ENCODE measurements at places on chromosomes 4 and X.

GRCh38 chr4:73704314-73705055 lies 35.9 kb upstream of the CXCL8 start:
- DNase-seq = no peak

DNA sequence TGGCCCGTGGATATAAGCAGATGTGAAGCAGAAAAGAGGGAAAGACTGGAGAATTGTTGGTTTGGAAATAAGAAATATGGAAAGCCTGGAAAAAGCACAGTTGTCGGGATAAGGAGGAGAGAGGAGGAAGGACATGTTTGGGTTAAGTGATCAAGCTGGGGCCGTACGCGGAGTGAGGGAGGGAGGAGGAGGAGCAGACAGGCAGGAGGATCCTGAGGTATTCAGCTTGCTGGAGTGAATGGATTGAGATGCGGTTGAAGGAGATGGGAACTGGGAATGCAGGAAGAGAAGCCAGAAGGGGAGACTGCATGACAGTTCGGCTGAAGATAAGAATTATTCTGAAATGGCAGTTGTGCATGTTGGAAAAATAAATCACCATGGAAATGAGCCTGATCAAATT lies 21.2 kb downstream of the ZFP42 start:
- no peak for DNase-seq

GRCh38 chr4:166386491-166387360 lies 513.7 kb downstream of the TLL1 start:
- DNase-seq = no peak

DNA sequence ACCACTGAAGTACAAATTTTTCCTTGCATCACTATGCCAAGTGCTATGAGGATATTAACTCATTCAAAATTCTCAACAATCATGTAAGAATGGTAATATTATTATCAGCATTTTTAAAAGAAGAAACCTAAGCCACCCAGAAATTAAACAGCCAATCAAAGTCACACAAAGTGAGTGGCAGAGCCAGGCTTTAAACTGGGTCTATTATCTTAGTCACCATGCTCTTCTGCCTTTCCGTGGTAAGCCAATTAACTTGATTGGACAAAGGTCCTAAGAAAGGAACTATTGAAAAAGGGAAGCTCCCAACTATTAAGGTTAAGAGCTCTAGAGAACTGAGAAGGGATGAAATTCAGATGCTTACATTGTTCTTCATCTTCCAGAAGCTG lies 111.5 kb downstream of the ASB9 start:
- no peak for DNase-seq

DNA sequence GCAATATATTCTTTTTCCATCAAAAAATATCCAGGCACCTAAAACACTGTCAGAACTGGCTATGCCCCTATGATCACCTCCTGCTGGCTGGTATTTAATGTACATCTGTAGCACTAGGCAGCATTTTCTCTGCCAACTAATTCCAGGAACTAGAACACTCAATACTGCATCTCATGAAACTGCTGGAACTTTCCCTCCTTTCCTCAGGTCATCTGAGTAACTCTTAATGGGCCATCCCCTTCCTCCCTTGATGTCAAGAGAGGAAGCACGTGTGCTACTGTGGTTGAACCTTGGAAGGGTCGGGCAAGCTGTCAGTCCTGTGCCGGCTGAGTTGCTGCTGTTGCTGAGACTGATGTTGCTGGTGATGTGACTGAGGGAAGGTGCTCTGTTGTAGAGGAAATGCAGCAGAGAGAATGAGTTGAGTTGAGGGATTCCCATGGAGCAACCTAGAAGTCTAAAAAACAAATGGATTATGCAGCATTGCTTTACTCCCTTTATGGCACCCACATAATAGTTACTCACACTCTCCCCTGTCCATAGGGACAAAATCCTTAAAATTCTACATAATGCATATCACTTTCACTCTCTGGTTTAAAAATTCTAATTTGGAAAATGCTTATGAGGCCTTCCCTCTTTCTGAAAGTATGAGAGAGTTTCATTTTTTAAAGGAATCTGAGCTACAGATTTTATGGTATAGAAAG lies 39.5 kb downstream of the TMEM165 start:
- DNase-seq = no peak

DNA sequence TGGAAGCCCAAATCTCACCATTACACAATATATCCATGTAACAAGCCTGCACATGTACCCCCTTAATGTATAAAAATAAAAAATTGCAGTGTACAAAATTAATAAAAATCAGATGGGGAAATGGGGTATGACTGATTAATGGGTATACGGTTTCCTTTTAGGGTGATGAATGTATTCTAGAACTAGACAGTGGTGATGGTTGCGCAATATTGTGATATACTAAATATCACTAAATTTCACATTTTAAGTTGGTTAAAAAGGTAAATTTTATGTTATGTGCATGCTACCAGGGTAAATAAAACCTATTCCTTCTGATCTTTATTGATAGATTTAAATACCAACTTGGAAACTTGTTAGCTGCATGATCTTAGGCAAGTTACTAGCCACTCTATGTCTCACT lies 129.4 kb downstream of the SPANXA1 start:
- DNase-seq = no peak

DNA sequence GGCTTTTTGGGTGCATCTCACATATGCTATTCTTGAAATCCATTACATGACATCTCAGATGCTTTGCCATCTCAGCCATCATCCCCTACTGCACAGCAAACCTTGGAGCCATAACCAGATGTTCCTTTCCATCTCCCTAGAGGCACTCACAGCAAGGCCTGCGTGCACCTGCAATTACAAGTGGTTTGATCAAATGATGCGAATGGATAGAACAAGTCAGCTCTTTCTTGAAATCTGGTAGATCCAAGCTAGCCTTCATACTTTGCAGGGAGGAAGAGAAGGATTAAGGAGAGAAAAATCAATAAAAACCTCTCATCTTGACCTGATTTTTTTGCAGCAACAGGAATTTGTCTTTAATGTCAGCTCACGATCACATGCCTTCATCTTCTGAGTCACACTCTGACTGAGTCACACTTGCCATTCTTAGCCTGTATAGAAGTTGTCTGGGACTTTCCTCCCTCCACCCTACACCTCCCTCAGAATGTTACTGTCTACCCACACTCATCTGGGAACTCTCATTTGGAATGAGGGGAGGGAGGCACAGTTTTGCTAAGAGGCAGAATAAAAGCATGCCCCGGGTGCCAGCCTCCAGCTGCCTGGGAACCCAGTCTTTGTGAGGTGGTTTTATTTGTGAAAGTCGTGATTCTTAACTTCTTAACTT lies 11.9 kb upstream of the TRIML1 start:
- DNase-seq = no peak

DNA sequence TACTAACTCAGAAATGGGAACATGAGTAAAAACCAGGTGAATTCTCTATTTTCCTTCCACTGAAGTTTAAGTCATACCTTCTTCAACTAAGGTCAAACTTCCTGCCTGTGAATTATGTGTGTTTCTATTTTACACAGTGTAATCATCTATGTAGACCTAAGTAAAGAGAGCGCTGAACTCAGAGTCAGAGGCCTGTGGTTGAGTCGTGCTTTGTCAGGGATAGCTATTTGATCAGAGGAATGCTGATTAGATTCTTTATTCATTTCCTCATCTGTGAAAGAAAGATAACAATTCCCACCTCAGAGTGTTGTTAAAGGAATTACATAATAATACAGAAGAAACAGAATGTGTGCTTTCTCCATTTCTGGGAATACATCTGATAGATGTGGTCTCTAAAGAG lies 654.1 kb downstream of the STIM2 start:
- DNase-seq = no peak

DNA sequence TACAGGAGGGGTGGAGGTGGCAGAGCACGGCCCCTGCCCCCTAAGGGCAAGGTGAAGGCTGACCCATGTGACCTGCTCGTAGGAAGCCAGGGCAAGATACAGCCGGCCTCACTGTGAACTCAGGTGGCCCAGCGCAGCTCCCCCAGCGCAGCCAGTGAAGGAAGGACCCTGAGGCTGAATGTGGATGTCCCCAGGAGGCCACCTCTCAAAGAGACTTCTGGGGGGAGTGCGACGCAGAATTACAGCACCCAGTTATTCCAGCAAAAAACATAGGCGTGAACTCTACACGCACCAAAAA lies 52.6 kb downstream of the ZFYVE28 start:
- no peak for DNase-seq

DNA sequence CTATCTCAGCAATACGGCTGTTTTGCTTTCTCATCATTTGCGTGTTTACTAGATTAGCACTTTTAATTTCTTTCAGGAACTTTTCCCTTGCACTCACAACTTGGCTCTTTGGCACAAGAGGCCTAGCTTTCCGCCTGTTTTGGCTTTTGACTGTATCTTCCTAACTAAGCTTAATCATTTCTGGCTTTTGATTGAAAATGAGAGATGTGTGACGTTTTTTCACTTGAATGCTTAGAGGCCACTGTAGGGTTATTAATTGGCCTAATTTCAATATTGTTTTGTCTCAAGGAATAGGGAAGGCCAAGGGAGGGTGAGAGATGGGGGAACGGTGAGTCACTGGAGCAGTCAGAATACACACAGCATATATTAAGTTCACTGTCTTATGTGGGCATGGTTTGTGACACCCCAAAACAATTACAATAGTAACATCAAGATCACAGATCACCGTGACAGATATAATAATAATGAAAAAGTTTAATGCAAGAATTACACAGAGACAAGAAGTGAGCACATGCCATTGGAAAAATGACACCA lies 27.3 kb downstream of the MND1 start:
- DNase-seq = no peak

DNA sequence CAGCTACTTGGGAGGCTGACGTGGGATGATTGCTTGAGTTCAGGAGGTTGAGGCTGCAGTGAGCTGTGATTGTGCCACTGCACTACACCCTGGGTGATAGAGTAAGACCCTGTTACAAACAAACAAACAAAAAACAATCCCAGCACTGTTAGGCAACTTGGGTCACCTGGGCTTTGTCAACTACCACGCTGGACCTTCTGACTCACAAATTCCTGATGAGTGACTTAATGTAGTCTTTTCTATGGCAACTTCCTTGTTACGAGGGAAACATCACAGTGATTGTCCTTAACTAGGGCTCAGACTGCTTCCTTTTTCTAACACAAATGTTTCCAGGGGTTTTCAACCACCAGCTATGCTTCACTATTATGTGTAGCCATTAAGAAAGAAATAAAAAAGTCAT lies 128.8 kb upstream of the GPC4 start:
- no peak for DNase-seq

DNA sequence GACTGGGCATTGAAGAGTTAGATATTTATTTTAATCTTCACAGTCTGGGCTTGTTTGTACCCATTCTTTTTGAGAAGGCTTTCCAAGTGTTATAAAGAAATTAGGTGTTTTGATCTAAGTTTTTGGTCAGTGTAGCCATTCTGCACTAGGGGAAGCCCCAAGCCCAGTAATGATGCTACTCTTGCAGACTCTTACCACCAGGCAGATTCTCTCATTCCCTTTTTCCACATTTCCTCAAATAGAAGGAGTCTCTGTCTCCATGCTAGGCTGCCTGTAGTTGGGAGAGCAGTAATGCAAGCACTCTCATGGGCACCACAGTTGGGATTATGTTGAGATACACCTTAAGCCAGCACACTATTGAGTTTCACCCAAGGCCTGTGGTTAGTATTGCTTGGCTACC lies 21.5 kb downstream of the CDX4 start:
- no peak for DNase-seq

- DNase-seq = no peak
Measured at GRCh38 chr4:111268769-111269414, 646.0 kb upstream of the PITX2 start.

Measured in left renal cortex interstitium (tissue), 4 donors.